ENCODE measurements at places on chromosomes 12 and 14. TPM values are rescaled to one million over a fixed set of nuclear protein-coding genes. Genes with fewer than 3 reads are reported as not detected.

B4GALNT1 gene
- 1.4 TPM for total RNA-seq

RNF212B gene
- total RNA-seq = not detected

ABCC9 gene
- not detected for total RNA-seq

KIF26A gene
- 0.59 TPM for total RNA-seq

CLMN gene
- 0.59 TPM for total RNA-seq

MGST1 gene
- total RNA-seq = not detected

EIF5 gene
- total RNA-seq = 202 TPM

KIF21A gene
- 20.0 TPM for total RNA-seq

TC2N gene
- total RNA-seq = 28.5 TPM

CCDC198 gene
- not detected for total RNA-seq

ARHGAP9 gene
- total RNA-seq = 125 TPM

LRCOL1 gene
- total RNA-seq = not detected

KCNA1 gene
- total RNA-seq = not detected

ZC2HC1C gene
- 0.45 TPM for total RNA-seq

ENDOU gene
- not detected for total RNA-seq

GLIPR1L1 gene
- not detected for total RNA-seq

CISTR gene
- not detected for total RNA-seq

SOAT2 gene
- 5.3 TPM for total RNA-seq

IKBIP gene
- 35.4 TPM for total RNA-seq

CKB gene
- 9.1 TPM for total RNA-seq

ANKS1B gene
- not detected for total RNA-seq

SPIC gene
- total RNA-seq = not detected

PRPH gene
- total RNA-seq = not detected

RASSF9 gene
- total RNA-seq = not detected

PTCSC3 gene
- not detected for total RNA-seq

TOMM20L gene
- not detected for total RNA-seq

SERPINA12 gene
- total RNA-seq = not detected

LMNTD1 gene
- not detected for total RNA-seq

LBHD2 gene
- total RNA-seq = not detected

RPL10L gene
- not detected for total RNA-seq

TSPAN19 gene
- not detected for total RNA-seq

PLA2G1B gene
- total RNA-seq = 0.99 TPM

SMOC1 gene
- total RNA-seq = not detected

ERP27 gene
- total RNA-seq = 2.3 TPM

STON2 gene
- 0.58 TPM for total RNA-seq

TAS2R7 gene
- not detected for total RNA-seq

IGFBP6 gene
- total RNA-seq = 2.3 TPM
